Foreskin melanocyte (primary cell): ENCODE measurements at places on chromosomes 2 and 18.
A peak's percentile ranks its signal among the peaks of the same experiment; 100 is the strongest.

DNA sequence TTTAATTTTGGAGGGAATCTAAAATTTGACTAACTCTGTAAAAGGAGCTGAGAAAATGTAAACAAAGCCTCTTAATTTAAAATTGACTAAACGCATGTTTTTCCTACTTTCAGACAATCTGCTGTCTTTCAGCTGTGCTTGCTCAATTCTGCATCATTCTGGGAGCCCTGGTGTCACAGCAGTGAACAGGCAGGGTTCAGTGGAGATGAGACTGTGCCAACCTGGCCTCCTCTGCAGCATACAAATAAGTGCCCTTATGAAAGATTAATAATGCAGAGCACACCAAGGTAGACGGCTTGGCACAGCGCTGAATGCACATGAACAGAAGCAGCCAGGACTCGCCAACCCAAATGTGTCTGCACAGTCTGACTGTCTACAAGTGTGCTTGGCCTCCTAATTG lies 222.0 kb upstream of the CHAC2 start:
- DNase-seq: no peak

DNA sequence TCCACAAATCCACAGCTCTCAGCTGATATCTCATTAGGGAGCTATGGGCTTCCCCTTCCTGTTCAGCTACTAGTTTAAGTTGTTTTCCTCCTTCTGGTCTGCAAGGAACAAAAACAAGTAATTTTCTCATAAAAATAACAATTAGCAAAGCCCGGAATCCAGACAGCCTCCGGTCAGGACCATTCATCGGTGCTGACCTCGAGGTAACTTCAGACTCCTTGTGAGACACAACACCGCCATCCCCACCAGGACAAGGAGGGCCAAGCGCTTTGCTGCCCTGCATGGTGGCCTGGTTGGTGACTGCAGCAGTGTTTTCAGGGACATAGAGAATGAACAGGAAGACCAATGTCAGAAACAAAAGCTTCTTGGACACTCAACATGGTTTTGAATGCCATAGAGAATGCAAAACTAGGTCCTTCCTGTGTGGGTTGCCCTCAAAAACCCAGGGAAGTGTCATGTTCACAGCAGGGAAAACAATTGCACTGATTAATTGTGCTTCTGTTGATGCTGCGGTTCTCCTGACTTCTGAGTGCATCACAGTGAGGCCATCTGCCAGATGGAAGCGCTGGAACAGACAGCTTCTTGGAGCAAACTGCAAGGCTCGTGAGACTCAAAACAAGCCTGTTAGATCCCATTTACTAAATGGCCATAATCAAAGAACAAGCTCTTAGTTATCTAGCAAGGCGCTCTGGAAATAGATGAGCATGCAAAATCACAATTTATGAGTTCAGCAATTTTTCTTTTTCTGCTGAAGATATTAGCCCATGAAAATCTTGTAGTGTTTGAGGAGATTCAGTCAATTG lies 77.1 kb downstream of the HS1BP3 start:
- DNase-seq: peak; percentile 78

DNA sequence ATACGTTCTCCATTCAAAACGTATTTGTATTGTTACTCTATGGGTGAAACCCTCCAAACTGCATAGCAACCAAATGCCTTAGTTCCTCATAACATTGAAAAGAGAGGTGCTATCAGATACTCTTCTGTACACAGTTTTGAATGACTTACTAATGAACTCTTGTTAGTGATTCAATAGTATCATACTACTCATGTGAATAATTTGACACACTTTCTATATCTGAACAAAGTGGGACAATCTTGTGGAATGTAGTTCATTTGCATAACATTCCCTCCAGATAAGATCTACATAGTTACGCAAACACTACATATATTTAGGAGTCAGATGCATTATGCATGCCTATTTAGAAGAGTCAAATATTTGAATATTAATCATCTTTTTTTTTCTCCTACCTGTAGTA lies 232.0 kb upstream of the NRXN1 start:
- DNase-seq: no peak

DNA sequence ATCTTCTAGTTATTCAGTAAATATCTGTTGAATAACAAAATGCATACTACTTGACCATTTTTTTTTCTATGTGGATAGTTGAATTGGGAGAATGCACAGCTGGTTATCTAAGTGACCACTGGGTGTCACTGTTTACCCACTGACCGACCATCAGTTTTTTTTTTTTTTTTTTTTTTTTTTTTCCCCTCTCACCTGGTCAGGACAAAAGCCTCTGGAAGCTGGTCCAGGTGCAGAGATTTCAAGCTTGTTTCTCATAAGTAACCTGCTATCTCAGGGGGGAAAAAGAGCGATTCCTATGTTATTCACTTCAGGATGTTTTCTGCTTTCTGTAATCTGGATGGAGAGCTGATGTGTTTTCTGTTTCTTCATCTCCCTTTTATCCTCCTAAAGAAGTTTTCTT lies 256.0 kb downstream of the DCDC2C start:
- DNase-seq: peak; percentile 10

- peak; percentile 62 for DNase-seq
Observed at GRCh38 chr2:202278944-202279343, 13.4 kb downstream of the NOP58 start.

GRCh38 chr2:37549598-37549997 lies 121.8 kb downstream of the CDC42EP3 start:
- no peak for DNase-seq

GRCh38 chr2:112081262-112081661 lies 26.2 kb downstream of the TMEM87B start:
- DNase-seq: no peak

- DNase-seq: peak; percentile 88
Observed at GRCh38 chr2:138187221-138187620, 222.9 kb downstream of the HNMT start.

DNA sequence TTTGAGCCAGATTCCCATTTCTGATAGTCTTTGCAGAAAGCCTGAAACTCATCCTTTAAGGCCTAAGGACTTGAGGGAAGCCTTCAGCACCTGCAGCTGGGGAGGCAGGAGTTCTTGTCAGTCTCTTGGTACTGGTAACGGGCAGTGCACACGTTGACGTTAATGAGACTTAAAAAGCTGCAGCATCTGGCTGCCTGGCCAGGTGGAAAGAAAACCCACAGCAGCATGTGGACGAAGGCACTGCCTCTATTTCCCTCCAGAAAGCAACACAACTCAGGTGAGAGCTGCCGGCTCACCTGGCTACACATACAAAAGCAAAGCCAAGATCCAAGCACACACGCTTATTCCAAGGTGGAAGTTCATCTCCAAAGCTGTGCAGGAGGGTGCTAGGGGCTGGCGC lies 178.8 kb downstream of the ANAPC1 start:
- DNase-seq: no peak

DNA sequence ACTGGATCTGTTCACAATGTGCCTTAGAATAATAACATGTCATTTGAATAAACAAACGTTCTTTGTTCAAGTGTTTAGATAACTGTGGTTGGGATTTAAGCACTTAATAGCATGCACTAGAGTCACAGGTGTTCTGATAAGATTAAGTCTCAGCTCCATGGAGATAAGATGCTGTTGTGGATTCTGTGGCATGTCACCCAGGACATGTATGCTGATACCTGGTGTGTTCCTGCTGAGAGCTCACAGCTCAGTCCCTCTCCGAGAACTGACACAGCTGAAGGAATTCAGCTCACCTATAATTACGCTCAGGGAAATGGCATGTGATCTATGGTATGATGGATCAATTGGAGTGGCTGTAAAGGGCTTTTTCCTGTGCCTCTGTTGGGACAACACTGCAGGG lies 75.4 kb upstream of the ST6GAL2 start:
- DNase-seq: no peak

DNA sequence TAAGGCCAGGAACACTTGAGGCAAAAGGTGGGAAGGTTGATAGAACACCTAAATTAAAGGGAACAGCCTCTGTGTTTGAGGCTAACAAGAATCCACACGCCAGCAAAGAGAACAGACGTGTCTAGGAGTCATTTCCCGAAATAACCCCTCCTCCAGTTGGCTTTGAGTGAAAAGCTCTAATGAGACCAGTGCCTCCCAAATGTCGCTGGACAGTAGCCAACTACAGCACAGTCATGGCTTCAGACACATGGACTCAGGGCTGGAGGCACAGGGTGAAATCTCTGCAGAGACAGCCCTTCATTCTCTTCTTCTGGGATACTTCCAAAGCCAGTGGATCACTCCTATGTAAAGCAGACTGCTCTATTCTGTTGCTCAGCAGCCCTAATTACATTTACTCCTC lies 49.6 kb downstream of the SOWAHC start:
- peak; percentile 39 for DNase-seq

DNA sequence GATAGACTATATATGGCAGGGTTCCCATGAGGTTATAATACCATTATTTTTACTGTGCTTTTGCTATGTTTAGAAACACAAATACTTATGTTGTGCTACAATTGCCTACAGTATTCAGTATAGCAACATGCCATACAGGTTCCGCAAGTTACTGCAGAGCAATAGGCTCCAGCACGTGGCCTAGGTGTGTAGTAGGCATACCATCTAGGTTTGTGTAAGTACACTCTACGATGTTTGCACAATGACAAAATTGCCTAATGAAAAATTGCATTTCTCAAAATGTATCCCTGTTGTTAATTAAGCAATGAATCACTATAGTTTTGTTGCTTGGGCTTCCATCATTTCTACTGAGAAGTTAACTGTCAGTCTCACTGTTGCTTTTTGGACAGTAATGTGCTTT lies 9.8 kb downstream of the CD302 start:
- DNase-seq: no peak

DNA sequence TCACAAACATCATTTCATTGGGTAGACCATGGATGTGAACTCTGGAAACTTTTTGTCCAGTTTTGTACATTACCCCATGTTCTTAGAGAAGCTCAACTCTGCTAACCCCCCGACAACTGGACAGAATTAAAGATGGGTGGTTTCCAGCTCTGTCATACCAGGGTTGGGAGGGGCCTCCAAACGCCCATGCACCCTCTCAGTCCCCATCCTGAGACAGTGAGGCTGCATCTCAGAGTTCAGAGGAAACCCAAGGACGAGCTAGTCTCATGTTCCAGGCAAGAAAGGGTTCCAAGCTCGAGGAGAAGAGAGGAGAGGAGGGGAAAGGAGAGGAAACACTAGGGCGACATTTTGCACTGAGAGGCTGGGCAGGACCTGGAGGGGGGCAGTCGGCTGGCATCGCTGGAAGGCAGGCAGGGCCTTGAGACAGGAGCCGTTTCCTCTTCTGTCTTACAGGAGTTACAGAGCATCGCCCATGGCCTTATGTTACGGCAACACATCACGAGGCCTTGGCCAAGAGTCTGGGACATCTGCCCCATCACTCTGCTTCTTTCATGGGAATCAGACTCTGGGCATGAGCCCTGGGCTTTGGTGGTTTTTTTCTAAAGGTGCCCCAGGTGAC lies 16.4 kb downstream of the MAL start:
- no peak for DNase-seq

GRCh38 chr2:84778911-84779690 lies 101.8 kb downstream of the TRABD2A start:
- no peak for DNase-seq

DNA sequence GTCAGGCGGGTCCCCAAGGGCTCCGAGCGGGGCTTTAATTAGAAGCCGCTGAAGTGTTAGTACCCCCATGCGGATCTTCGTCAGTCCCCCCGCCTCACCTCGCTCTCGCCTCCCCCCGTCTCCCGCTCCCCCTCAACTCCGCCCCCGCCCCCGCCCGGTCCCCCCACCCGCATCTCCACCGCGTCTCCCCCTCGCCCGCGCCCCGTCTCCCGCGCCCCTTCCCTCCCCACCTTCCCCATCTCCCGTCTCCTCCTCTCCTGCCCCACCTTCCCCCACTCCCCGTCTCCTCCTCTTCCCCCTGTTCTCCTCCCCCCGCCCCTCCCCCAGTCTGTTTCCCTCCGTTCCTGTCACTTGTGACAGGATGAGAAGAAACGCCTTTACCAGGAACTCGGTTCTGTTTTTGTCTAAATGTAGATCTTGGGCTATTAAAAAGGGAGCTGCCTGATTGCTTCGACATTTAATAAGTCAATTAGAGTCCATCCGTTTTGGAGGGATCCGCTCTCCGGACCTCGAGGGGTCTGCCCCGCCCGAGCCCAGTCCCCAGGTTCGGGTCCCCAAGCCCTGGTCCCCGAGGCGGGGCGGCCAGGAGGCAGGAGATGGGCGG lies 969 bp upstream of the ALKAL2 start:
- DNase-seq: no peak

DNA sequence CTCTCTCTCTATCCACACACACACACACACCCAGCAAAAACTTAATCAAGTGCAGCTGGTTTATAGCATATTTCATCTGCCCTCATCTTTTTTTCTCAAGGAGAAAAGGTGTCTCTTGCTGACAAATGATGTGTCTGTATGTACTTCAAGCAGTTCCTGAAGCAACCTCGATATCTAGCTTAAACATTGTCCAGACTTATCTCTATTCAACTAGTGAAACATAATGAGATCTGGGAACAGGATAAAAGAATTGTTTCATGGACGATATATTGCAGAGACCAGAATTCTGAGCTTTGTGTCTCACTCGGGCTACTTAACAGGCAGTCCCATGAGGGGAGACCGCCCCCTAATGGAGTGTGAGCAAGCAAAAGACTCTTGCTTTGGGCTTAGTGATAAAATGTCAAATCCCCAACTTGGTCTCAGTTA lies 929.2 kb upstream of the SOX11 start:
- DNase-seq: peak; percentile 46

GRCh38 chr18:45304558-45304957 lies 310.7 kb upstream of the SLC14A2 start:
- no peak for DNase-seq

DNA sequence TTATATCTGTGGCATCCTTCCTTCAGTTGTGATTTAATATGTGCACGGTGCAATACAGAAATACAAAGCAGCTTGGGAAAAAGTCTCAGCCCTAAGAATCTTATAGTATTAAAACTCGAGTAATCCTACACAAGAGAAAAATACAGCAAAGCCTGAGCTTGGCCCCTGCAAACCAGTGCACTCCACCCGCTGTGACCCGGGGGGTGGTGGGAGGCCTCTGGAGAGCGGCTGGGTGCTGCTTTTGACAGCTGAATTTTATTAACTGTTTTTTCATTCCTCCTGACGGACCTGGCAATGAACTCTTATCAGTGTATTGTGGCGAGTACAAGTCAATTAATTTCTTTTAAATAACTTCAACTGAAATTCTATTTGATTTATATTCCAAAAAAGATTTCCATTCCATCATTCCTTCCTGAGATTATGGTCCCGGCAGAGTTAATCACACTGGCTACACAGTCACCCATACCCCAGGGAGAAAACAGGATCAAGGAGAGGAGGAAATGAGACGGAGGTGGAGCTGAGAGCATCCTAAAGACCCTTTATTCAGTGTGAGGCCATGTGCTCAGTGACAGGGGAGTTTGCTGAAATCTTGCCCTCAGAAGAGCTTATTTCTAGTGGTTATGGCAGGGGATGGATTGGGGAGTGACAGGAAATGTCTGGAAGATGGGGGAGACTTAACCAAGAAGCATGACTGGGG lies 124.8 kb downstream of the KLHL29 start:
- DNase-seq: no peak

GRCh38 chr2:122519366-122519765 lies 763.9 kb downstream of the TSN start:
- no peak for DNase-seq
